ENCODE measurements at places on chromosomes 6 and 20.

DNA sequence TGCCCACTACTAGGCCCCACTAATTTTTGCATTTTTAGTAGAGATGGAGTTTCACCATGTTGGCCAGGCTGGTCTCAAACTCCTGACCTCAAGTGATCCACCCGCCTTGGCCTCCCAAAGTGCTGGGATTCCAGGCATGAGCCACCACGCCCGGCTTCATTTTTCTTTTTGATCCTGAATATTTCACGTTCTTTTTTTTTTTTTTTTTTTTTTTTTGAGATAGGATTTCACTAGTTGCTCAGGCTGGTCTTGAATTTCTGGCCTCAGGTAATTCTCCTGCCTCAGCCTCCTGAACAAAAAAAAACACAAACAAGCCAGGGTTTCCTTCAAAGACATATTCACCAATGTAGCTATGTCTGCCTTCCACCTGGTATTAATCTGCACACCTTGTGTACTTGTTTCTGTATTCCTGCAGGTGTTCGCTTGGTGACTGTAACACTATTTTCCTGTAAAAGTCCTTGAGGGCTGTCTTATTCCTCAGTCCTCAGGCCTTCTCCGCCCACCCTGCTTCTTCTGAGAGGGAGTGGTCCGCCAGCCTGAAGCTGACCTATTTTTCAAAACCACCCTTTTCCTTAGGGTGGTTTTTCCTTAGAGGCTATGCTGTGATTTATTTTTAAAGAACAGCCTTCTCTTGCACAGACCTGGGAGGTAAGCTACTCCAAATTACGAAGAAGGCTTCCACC lies 36.1 kb upstream of the PNRC1 start:
- H3K27me3 ChIP-seq, result no peaks in the 10 kb centered on the region
- no peak overlapping the region for H3K27ac ChIP-seq
- DNase-seq, result no peak
- H3K4me1 ChIP-seq, result no peaks in the 10 kb centered on the region
- no peaks in the 10 kb centered on the region for H3K36me3 ChIP-seq
- no peak overlapping the region for H3K4me3 ChIP-seq

DNA sequence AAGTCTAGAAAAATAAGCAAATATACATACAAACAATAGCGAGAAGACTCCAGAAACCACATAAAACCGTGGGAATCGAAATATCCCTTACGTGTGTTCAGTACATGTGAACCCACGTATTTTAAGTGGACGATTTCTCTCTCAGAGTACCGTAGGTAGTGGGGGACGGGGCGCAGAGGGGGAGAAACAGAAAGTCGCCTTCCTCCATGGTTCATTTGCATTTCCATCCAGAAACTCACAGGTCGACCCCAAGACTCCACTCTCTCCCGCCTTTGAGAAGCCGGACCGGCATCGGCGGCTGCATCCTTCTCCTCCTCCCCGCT lies 538 bp upstream of the ENPP1 start:
- peak overlapping the region; percentile 49 for H3K4me3 ChIP-seq
- H3K4me1 ChIP-seq, result peaks cover 11% of the 10 kb centered on the region
- H3K27ac ChIP-seq, result no peak overlapping the region
- DNase-seq, result no peak
- H3K27me3 ChIP-seq, result no peaks in the 10 kb centered on the region
- no peaks in the 10 kb centered on the region for H3K36me3 ChIP-seq

GRCh38 chr6:154786144-154786868 lies 53.1 kb downstream of the SCAF8 start:
- H3K27ac ChIP-seq, result no peak overlapping the region
- H3K4me3 ChIP-seq, result no peak overlapping the region
- H3K27me3 ChIP-seq, result no peaks in the 10 kb centered on the region
- H3K36me3 ChIP-seq, result no peaks in the 10 kb centered on the region

DNA sequence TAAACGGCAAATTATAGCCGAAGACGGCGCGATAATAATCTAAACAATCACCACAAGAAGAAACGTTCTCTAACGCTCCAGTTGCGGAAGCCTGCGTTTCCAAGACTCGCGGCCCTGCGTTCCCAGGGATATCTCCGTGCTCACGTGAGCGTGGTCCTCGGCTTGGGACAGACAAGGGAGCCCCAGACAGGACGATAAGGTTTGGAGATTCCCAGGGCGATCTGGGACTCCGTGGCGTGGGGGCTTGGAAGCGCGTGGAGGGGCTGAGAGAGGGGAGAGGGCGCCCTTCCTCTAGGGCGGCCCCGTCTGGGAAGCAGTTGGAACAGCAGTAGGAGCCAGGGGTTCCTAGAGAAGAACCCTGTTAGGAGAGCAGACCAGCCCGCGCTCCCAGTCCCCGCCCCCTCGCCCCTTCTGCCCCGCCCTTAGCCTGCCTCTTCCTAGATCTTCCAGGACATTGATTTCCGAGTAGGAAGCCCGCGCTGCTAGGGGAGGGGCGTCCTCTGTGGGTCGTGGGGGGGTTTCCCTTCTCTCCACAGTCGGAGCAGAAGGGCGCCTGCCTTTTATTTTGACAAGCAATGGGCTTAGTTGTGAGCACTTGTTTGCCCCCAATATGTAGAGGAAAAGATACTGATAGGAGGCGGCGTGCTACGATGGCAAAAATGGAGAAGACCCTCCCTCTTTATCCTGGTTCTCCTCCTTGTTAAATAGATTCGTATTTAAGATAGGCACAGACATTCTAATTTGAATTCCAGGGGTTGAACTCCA lies 10.6 kb downstream of the NRN1 start:
- H3K4me1 ChIP-seq, result peaks cover 11% of the 10 kb centered on the region
- DNase-seq, result peak; percentile 91
- peaks cover 44% of the 10 kb centered on the region for H3K27me3 ChIP-seq
- peak overlapping the region; percentile 28 for H3K4me3 ChIP-seq
- H3K27ac ChIP-seq, result no peak overlapping the region
- H3K36me3 ChIP-seq, result no peaks in the 10 kb centered on the region

DNA sequence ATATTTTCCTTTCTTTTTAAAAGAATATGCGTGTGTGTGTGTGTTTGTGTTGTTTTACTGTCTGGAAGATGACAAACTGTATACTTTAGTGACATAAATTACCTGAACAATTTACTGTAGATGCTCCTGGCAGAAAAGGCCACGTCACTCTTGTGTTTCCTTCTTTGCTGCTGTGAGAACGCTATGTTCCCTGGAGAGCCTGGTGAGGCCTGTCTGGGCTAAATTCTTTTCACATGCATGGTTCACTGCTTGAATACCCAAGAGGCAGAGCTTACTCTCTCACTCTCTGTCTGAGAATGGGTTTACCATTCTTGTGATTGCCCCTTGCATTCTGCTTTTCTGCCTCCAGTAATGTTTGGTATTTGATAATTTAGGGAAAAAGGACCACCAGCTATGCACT lies 64.3 kb downstream of the EDN1 start:
- no peaks in the 10 kb centered on the region for H3K27me3 ChIP-seq
- no peaks in the 10 kb centered on the region for H3K4me1 ChIP-seq
- H3K36me3 ChIP-seq, result no peaks in the 10 kb centered on the region
- DNase-seq, result peak; percentile 75
- no peak overlapping the region for H3K27ac ChIP-seq

- no peak overlapping the region for H3K27ac ChIP-seq
- peaks cover 6% of the 10 kb centered on the region for H3K4me1 ChIP-seq
- no peaks in the 10 kb centered on the region for H3K27me3 ChIP-seq
- no peaks in the 10 kb centered on the region for H3K36me3 ChIP-seq
Measured at GRCh38 chr20:32752458-32753250, 9.4 kb upstream of the COMMD7 start.

GRCh38 chr6:57432919-57433684 lies 115.7 kb downstream of the PRIM2 start:
- no peaks in the 10 kb centered on the region for H3K27me3 ChIP-seq
- no peak overlapping the region for H3K4me3 ChIP-seq
- no peak overlapping the region for H3K27ac ChIP-seq

DNA sequence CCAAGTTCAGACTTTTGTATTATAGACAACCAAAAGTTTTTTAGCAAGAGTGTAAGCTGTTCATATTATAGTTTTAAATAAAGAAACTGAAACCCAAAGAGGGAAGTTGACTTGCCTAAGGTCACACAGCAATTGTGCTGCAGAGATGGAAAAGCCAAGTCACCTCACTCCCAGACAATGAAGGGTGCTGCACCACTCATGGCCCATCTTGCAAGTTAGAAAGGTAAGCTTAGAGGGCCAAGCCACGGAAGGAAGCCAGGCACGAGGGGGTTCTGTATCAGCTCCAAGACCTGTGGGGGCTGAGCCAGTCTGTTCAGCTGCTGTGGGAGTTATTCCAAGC lies 860 bp downstream of the DEFB124 start:
- H3K36me3 ChIP-seq, result no peaks in the 10 kb centered on the region
- H3K4me3 ChIP-seq, result no peak overlapping the region
- no peaks in the 10 kb centered on the region for H3K27me3 ChIP-seq
- DNase-seq, result no peak
- no peak overlapping the region for H3K27ac ChIP-seq
- no peaks in the 10 kb centered on the region for H3K4me1 ChIP-seq

- no peak overlapping the region for H3K27ac ChIP-seq
- H3K4me3 ChIP-seq, result no peak overlapping the region
- no peaks in the 10 kb centered on the region for H3K36me3 ChIP-seq
- H3K4me1 ChIP-seq, result no peaks in the 10 kb centered on the region
- no peak for DNase-seq
Measured at GRCh38 chr20:57130160-57130772, 136.2 kb downstream of the BMP7 start.

GRCh38 chr6:31352310-31352682 lies 4.7 kb downstream of the HLA-B start:
- no peak for DNase-seq
- H3K36me3 ChIP-seq, result no peaks in the 10 kb centered on the region
- H3K27ac ChIP-seq, result no peak overlapping the region

DNA sequence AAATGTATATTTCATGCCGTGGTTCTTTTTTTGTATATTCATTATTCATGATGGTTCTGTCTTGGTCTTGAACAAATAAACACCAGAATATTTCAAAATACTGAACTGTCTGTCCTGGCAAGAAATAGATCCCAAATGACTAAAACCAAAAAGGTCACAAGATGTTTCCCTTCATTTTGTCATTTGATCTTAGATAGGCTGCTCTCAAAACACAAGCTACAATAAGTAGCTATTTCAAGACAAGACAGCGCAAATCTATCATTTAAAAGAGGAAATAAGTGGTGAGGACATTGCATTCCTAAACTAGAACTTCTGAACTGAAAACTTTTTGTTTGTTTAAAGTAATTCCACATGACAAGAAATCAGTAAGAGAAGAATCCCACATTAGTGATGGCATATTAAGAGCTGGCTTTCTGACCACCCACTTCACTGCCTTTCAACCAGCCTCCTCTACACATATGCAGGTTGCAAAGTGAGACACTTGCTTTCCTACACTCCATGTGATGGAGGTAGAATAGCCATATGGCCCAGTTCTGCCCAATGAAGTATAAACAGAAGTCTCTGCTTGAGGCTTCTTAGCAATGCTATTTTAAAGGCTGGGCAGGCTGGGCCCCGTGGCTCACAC lies 54.4 kb upstream of the CCDC28A start:
- no peak overlapping the region for H3K27ac ChIP-seq
- H3K27me3 ChIP-seq, result no peaks in the 10 kb centered on the region
- DNase-seq, result no peak
- H3K4me3 ChIP-seq, result no peak overlapping the region
- no peaks in the 10 kb centered on the region for H3K4me1 ChIP-seq
- no peaks in the 10 kb centered on the region for H3K36me3 ChIP-seq

GRCh38 chr6:105459049-105459448 lies 56.2 kb upstream of the PREP start:
- DNase-seq, result no peak
- no peaks in the 10 kb centered on the region for H3K4me1 ChIP-seq
- no peaks in the 10 kb centered on the region for H3K27me3 ChIP-seq
- no peak overlapping the region for H3K27ac ChIP-seq

DNA sequence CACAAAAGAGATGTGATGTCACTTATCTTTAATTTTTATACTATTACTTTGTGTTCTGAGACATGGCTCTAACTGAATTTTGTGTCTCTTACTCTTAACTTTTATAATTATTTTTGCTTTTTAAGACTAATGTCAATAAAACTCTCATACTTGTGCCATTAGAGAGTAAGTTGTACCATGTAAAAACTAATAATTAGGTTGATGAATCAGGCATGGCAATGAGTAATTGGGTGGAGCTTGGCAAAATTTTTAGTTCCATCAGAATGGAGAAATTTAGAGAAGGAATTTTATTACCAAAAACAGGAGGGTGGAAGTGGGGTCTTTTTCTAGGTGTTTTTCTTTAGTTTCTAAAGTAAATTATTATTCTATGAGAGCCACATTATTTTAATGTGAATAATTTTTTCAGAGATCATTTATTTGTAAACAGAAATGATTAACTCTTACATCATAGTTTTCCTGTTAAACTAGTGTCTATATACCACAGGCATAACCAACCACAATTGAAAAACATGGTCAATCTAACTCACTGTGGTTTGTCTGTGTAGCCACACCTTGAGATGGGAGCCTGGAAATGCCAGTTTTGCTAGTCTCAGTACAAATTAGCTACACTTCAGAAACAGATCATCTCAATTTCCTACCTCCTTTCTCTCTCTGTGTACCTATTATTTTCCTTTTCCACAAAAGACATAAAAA lies 51.8 kb downstream of the ELOVL4 start:
- H3K36me3 ChIP-seq, result no peaks in the 10 kb centered on the region
- no peak overlapping the region for H3K27ac ChIP-seq
- H3K27me3 ChIP-seq, result no peaks in the 10 kb centered on the region

- H3K27ac ChIP-seq, result no peak overlapping the region
- DNase-seq, result no peak
- no peaks in the 10 kb centered on the region for H3K4me1 ChIP-seq
- no peaks in the 10 kb centered on the region for H3K27me3 ChIP-seq
- H3K36me3 ChIP-seq, result no peaks in the 10 kb centered on the region
Measured at GRCh38 chr6:41694815-41695526, 40.4 kb downstream of the TFEB start.

DNA sequence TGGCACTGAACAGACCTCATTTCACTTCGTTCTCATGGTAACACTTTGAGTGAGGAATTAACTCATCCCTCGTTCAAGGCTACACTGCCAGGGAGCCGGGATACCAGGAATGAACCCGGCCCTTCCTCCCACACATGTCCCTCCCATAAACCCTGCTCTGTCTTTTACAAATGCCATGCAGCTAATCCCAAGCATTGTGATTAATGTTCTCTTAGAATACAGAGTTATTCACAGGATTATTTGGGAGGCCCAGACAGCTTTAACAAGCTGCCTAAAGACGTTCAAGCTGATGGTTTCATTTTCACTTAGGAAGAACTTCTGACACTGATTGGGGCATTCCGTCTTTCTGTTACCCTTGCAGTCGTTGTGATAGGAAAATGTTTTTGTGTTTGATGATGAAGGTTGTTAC lies 42.5 kb upstream of the CD83 start:
- H3K36me3 ChIP-seq, result no peaks in the 10 kb centered on the region
- H3K27ac ChIP-seq, result no peak overlapping the region
- no peak overlapping the region for H3K4me3 ChIP-seq
- H3K27me3 ChIP-seq, result no peaks in the 10 kb centered on the region
- DNase-seq, result peak; percentile 10
- H3K4me1 ChIP-seq, result peaks cover 2% of the 10 kb centered on the region

GRCh38 chr20:45575931-45576330 lies 3.2 kb downstream of the WFDC8 start:
- H3K4me3 ChIP-seq, result no peak overlapping the region
- no peak for DNase-seq
- H3K4me1 ChIP-seq, result peaks cover 3% of the 10 kb centered on the region
- H3K27me3 ChIP-seq, result no peaks in the 10 kb centered on the region

GRCh38 chr6:96781557-96781956 lies 55.7 kb downstream of the GPR63 start:
- H3K36me3 ChIP-seq, result no peaks in the 10 kb centered on the region
- no peak overlapping the region for H3K4me3 ChIP-seq
- H3K4me1 ChIP-seq, result no peaks in the 10 kb centered on the region
- DNase-seq, result no peak
- H3K27ac ChIP-seq, result no peak overlapping the region
